Tibial nerve (tissue), 4 donors: ENCODE measurements at places on chromosomes 13 and 19. TPM values are rescaled to one million over a fixed set of nuclear protein-coding genes. Genes with fewer than 3 reads are reported as not detected.
A peak's percentile ranks its signal among the peaks of the same experiment; 100 is the strongest.

DNA sequence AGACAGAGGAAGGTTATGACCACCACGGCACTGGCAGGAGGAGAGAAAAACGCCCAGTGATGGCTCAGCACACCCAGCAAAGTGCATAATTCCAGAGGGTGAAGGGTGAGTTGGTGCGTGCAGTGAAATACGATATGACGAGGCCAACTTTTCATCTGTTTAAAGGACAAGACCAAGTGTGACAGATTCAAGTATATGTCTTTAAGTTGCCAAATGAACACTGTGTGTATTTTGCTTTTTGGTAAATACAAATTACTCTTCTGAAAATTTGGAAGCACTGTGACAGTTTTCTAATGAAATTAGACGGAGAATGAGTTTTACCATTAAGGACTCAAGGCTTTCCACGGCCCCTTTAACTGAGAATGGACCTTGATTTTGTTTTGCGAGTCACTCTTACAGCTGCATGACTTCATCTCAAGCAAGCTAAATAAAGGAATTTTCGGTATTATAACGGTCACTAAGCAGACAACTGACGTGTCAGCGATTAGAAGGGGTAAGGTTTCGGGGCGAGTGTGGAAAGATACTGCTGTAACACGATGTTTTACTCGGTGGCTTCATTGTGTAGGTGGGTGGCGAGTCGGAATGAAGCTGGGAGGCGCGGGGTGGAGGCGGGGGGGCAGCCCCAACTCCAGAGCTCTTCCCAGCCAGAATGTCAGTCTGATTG is 22.8 kb downstream of the COL4A2 start:
- peaks cover 61% of the 10 kb centered on the region for H3K4me1 ChIP-seq
- no peak overlapping the region for H3K4me3 ChIP-seq
- H3K27ac ChIP-seq, result peak overlapping the region; percentile 79
- no peaks in the 10 kb centered on the region for H3K36me3 ChIP-seq
- DNase-seq, result no peak
- H3K27me3 ChIP-seq, result no peaks in the 10 kb centered on the region

GRCh38 chr13:100302391-100302790 is 213.5 kb downstream of the PCCA start:
- H3K27me3 ChIP-seq, result no peaks in the 10 kb centered on the region
- no peaks in the 10 kb centered on the region for H3K4me1 ChIP-seq
- H3K27ac ChIP-seq, result no peak overlapping the region
- no peaks in the 10 kb centered on the region for H3K36me3 ChIP-seq
- H3K4me3 ChIP-seq, result no peak overlapping the region
- DNase-seq, result no peak

DNA sequence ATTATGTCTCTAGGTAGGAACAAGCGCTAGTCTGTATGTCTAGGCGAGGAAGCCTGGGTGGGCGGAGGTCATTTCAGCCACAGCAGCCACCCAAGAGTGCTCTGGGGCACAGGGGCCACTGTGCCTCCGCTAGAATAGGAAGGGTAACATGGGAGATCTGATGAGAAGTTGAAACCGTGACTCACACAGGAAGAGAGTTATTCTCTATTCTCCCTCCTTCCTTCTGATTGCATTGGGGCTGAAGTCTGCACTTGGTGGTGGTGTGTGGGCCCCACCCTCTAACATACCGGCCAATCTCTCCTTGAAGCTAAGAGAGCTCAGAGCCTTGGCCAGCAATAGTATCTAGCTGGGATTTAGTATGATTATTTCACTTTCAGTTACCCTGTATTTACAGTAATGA is 20.3 kb upstream of the GGACT start:
- no peak for DNase-seq
- peaks cover 47% of the 10 kb centered on the region for H3K36me3 ChIP-seq
- no peak overlapping the region for H3K27ac ChIP-seq
- H3K27me3 ChIP-seq, result no peaks in the 10 kb centered on the region
- H3K4me1 ChIP-seq, result no peaks in the 10 kb centered on the region
- H3K4me3 ChIP-seq, result no peak overlapping the region

The ZIC2 gene
- not detected for total RNA-seq
